Natural killer cell treated with Interleukin-12 subunit alpha and Interleukin-12 subunit beta and Interleukin-15 and Interleukin-18, amount 100 ng/mL, for 72 hours (primary cell): ENCODE measurements at places on chromosomes 6 and 20. TPM values are rescaled to one million over a fixed set of nuclear protein-coding genes. Genes with fewer than 3 reads are reported as not detected.

Gene PSMA7
- 315 TPM for total RNA-seq

Gene SKIC2
- total RNA-seq = 164 TPM

DNA sequence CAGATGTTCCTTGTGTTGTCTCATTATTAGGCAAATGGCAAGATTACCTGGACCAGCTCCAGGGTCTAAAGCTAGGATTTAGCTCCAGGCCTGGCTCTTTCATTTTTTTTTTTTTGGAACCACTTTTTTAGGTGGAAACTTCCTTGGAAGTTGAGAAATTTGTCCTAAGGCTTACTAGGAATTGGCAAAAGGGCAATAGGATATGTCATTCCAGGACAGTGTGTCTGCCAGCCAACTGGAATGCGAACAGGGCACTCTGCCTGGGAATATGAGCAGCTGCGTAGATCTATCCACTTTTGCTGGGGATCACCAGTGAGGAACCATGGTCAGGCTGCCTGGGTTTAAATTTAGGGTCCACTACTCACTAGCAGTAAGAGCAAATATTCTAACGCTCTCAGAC lies 304.0 kb downstream of the TSHZ2 start:
- H3K4me3 ChIP-seq = no peak overlapping the region
- no peak overlapping the region for H3K27ac ChIP-seq
- no peaks in the 10 kb centered on the region for H3K4me1 ChIP-seq
- H3K36me3 ChIP-seq = no peaks in the 10 kb centered on the region

Gene TTK
- 16.4 TPM for total RNA-seq

DNA sequence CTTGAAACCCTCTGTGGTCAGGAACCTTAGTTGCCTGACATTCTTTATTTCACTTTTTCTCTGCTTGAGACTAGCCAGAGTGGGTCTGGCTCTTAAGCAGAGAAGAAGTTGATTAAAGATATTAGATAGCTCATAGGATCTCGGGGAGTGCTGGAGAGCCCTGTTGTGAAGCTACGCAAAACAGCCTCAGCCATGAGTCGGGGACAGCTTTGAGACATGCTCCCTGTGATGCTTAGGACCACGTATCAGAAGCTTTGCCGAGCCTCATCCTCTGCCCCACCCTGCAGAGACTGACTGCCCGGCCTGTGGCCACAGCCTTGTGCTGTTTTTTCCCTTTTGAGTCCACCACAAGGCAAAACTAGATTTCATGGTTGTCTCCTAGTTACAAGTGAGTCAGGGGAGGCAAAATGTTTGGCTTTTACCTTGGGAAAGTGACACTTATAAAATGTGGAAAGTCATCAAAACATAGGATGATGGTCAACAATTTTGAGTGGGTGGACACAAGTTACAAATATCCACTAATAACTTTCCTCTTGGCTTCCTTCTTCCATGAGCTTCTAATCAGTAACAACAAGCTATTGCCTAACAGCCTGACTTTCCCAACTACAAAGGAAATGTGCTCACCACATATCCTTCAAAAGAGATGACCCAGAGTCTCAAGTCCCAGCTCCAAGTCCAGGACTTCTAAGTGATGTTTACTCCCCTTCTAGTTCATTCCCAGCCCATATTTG lies 108.4 kb downstream of the JAG1 start:
- H3K4me3 ChIP-seq = no peak overlapping the region
- DNase-seq = no peak
- H3K27ac ChIP-seq = no peak overlapping the region

DNA sequence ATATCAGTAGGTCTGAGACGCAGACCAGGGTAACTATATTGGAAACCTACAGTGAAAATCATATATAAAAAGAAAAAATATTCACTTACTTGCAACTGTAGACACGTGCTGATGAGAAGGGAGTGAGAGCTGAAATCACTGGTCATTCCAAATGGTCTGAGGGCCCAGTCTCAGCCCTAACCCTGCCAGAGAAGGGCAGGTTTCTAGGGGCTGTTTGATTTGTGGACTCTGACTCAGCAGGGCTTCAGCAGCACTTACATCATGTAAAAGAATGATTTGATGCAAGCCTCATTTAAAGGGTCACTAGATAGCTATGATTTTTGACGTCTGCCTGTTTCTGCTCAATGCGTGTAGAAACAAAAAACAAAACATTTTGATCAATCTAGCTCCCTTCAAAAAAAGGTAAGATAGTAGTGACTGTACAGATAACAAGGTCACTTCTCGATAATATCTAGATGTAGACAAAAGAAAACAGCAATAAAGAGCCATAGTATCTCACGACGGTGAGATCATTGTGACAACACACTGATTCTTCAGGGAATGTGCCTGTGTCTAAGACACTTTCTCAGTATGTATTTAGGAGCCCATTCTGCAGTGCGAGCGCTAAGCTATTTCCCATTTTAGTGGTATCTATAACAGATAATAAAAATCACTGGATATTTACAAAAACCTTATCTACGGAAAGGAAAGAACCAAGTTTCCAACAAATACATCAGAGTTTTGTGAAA lies 307.2 kb downstream of the HIVEP2 start:
- no peak for DNase-seq
- no peaks in the 10 kb centered on the region for H3K36me3 ChIP-seq
- no peaks in the 10 kb centered on the region for H3K4me1 ChIP-seq
- peaks cover 17% of the 10 kb centered on the region for H3K27me3 ChIP-seq

- DNase-seq = no peak
- H3K4me1 ChIP-seq = no peaks in the 10 kb centered on the region
- no peaks in the 10 kb centered on the region for H3K36me3 ChIP-seq
- H3K4me3 ChIP-seq = no peak overlapping the region
- H3K27me3 ChIP-seq = no peaks in the 10 kb centered on the region
Observed at GRCh38 chr6:78598966-78599365, 268.4 kb upstream of the IRAK1BP1 start.

Gene MUC21
- not detected for total RNA-seq

DNA sequence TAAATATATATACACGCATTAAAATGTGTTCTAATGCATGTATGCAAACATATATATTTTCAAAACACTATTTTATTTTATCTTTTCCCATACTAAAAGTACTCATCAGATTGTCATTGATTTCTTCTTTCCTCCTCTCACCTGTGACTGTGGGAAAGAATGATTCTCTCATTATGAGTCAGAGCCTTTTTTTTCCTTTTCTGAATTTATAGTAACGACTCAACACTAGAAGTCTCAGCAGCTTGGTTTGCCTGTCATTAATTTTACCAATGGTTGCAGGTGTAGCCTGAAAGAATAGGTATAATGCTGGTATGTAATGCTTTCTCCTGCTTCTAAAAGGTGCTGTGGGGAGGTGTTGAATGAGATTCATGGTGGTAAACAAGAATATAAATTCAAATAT lies 328.7 kb downstream of the UTRN start:
- no peak overlapping the region for H3K4me3 ChIP-seq
- no peaks in the 10 kb centered on the region for H3K27me3 ChIP-seq
- DNase-seq = no peak
- peaks cover 10% of the 10 kb centered on the region for H3K36me3 ChIP-seq

Gene ZBTB12
- total RNA-seq = 2.9 TPM

GRCh38 chr6:108291091-108291490 lies 3.8 kb upstream of the AFG1L start:
- H3K36me3 ChIP-seq = peaks cover 6% of the 10 kb centered on the region
- no peak for DNase-seq
- H3K4me1 ChIP-seq = peaks cover 10% of the 10 kb centered on the region
- H3K4me3 ChIP-seq = no peak overlapping the region
- H3K27me3 ChIP-seq = no peaks in the 10 kb centered on the region
- no peak overlapping the region for H3K27ac ChIP-seq

DNA sequence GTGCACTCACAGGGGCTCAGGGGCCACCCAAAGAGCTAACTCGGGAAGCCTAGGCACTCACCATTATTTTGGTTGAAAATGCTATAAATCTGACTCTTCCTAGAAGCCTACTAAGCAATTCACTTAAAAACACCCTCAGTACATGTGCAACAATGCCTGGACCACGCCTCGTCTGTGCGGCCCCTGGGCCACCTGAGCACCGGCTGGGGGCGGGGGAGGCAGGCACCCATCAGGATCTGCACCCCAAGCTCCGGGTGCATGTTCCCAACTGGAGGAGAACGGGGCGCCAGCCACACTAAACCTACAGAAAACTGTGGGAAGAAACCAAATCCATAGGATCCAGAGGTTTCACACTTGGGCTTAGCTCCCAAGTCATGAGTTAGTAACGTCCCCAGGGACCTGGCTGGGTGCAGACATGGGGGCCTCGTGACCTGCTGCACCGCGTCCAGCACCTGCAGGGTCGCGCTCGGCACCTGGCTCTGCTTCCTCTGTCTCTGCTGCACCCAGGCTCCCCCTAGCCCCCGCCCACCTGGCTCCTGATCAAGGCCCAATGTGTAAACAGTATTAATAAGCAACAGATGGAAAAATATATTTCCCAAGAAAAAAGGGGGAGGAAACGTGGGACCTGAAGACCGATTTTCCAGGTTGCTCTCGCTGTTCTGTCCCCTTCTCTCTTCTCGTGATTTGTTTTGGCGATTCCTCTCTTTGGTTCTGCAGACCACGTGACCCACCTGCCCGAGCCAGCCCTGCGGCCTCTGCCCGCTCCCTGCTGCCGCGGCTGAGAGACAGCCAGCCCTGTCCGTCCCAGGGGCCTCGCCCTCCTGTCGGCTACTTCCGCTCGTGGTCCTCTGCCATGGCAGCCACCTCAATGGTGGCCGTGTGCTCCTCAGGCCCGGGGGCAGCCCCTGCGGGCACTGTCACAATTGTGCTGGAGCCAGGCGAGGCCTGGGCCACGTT lies 15.5 kb upstream of the HELZ2 start:
- H3K36me3 ChIP-seq = no peaks in the 10 kb centered on the region
- no peaks in the 10 kb centered on the region for H3K4me1 ChIP-seq
- H3K4me3 ChIP-seq = no peak overlapping the region
- H3K27ac ChIP-seq = no peak overlapping the region
- no peak for DNase-seq

DNA sequence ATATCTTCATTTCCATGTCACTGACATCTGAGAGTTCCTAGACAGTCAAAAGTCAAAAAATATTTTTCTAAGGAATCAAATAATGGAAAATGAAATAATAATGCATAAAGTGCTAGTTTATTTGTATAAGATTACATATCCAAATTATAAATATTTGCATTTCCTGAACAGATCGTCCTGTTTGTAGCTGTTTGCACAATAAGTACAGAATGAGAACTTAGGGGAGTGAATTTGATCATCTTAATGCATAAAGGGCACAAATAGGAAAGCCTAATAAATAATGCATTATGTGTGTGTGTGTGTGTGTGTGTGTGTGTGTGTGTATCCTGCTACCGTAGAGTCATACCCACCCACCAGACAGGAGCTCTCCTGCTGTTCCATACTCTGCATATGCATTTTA lies 521.0 kb upstream of the EPHA7 start:
- no peaks in the 10 kb centered on the region for H3K36me3 ChIP-seq
- H3K27ac ChIP-seq = no peak overlapping the region
- H3K4me1 ChIP-seq = no peaks in the 10 kb centered on the region
- no peaks in the 10 kb centered on the region for H3K27me3 ChIP-seq

DNA sequence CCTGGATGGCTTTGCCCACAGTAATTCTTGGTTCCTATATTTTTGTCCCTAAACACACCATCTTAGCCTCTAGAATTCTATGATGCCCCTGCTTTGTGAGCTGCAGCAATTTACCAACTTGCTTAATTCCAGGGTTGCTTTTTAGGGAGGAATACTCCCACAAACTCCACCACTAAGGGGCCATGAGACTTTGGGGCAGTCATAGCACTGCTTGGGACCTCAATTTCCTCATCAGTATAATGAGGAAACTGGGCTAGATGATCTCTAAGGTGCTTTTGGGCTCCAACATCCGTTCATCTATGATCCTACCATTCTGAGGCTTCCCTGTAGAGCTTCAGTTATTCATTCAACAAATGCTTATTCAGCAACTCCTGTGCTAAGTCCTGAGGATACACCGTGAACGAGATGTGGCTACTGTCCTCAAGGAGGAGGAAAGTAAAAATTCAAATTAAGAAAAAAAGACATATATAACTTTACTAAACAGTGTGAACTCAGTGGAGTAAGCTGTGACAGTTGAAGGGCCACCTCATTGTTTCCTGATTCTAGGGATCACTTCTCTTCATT lies 75.3 kb downstream of the PRDM1 start:
- H3K36me3 ChIP-seq = peaks cover 11% of the 10 kb centered on the region
- H3K27me3 ChIP-seq = no peaks in the 10 kb centered on the region
- no peak for DNase-seq
- peaks cover 56% of the 10 kb centered on the region for H3K4me1 ChIP-seq
- H3K4me3 ChIP-seq = peak overlapping the region; percentile 54
- peak overlapping the region; percentile 99 for H3K27ac ChIP-seq

GRCh38 chr20:50244352-50245149 lies 53.9 kb downstream of the CEBPB start:
- H3K27me3 ChIP-seq = peaks cover 7% of the 10 kb centered on the region
- H3K36me3 ChIP-seq = no peaks in the 10 kb centered on the region
- H3K4me1 ChIP-seq = peaks cover 9% of the 10 kb centered on the region
- no peak for DNase-seq
